RPMI7951 (cell line): ENCODE measurements at places on chromosomes 5 and 9. TPM values are rescaled to one million over a fixed set of nuclear protein-coding genes. Genes with fewer than 3 reads are reported as not detected.

The ARSI gene
- 0.10 TPM in 1 of 2 replicates, not detected in the other for total RNA-seq

The SLC36A2 gene
- not detected in 2 replicates for total RNA-seq

- DNase-seq: no peak
These were observed 26.8 kb downstream of the NMRK1 start for GRCh38 chr9:75061169-75061568.

DNA sequence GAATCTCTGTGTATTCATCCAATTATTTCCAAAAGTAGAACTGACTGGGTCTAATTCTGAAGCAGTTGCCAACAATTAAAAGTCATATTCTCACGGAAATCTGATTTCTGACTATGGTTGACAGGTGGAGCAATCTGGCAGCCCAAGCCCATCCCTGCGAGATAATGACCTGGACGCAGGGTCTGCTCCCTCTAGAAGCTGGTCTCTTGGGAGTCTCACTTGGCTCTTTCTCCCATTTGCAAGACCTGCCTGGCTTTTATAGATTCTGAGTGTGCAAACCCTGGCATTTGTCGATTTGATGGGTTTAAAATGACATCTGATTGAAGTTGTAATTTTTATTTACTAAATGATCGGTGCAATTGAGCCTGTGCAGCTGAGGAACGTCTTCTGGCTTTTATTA lies 49.4 kb upstream of the NEURL1B start:
- no peak for DNase-seq
